D341Med (cell line): ENCODE measurements at places on chromosomes 6 and 20.

DNA sequence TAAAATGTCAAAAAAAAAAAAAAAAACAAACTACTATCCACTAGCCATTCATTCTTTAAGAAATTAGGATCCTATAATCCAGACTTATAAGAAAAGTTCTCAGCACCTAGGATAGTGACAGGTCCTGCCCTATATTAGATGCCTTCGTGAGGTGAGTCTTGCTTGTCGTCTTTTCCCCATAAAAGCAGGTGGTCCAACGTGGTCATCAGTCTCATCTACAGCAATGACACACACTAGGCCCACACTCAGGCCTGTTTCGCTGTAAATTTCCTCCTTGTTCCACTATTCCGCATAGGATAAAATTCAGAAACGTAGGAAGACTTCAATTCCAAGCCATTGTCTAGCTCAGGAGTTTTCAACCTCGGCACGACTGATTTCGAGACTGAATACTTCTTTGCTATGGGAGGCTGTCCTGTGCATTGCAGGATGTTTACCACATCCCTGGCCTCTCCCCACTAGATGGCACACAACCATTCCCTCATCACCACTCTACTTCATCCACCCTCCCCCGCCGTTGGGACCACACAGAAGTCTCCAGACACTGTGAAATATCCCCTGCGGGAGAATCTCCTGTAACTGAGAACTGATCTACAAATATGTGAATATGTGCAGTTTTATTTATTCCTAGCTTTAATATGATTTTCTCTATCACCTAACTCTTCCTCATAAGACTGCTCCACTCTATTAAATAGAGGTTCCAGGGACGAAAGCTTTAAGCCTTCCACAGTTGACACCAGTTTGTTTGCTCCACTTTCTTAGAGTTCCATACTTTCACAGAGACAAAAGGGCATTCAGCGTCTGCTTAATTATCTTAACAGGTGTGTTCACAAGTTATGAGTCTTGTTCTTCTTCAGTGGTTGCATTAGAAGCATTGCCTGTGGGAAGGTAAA is 346.3 kb downstream of the BMP2 start:
- peak; percentile 68 for DNase-seq

- DNase-seq: no peak
These were observed 5.3 kb upstream of the COL12A1 start for GRCh38 chr6:75210885-75211739.

- no peak for DNase-seq
These were observed 1.2 kb downstream of the POU5F1 start for GRCh38 chr6:31169123-31169857.

GRCh38 chr20:58518896-58519593 is 3.8 kb upstream of the APCDD1L start:
- no peak for DNase-seq

DNA sequence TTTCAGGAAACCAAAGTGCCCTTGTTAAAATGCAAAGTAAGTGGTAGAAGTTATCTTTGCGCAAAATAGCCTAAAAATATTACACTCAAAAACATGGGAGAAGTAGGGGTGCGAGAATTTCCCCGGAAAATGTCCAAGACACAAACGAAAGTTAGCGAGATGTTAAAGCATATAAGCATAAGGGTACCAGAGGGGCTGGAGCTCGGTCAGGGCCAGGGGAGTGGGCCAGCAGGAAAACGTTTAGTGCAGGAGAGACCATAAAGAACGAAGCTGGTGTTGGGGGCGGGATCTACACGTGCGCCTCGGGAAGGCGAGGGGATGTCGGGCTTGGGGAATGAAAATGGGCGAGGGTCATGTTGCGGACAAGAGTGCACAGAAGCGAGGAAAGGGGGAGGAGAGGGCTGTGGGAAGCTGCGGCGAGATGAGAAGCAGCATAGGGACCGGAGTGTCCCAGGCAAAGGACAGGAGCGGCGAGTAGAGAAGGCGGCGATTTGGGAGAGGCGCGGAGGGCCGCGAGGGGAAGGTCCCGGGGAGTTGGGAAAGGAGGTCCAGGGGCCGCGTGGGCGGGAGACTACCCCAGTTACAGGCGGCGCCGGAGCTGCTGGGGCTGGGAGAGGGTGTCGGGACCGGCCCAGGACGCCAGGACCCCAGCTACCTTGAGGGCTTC is 600 bp downstream of the XPO5 start:
- DNase-seq: peak; percentile 74

DNA sequence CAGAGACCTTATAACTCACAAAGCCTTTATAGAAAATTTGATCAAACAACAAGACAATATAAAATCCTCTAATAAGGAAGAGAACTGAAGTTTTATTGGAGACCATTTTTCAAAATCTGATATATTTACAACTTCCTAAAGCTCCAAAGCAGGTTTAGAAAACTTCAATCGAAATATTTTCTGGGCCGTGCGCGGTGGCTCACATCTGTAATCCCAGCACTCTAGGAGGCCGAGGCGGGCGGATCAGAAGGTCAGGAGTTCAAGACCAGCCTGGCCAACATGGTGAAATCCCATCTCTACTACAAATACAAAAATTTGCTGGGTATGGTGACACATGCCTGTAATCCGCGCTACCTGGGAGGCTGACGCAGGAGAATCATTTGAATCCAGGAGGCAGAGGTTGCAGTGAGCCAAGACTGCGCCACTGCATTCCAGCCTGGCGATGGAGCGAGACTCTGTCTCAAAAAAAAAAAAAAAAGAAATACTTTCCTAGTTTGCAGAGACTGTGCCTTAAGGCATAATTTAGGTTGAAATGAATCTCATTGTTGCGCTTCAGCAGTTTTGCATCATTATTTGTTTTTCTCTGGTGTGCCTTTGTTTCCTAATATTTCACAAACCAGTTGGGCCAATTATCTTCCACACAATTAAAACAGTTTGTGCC is 60.6 kb upstream of the ASIP start:
- no peak for DNase-seq

GRCh38 chr20:40960521-40960956 is 68.1 kb upstream of the TOP1 start:
- no peak for DNase-seq

- no peak for DNase-seq
These were observed 9.3 kb upstream of the TRAF3IP2 start for GRCh38 chr6:111614833-111615582.

- no peak for DNase-seq
These were observed 159.1 kb upstream of the PDE7B start for GRCh38 chr6:135692426-135692825.

GRCh38 chr20:10239954-10240353 is 21.3 kb downstream of the SNAP25 start:
- DNase-seq: no peak

DNA sequence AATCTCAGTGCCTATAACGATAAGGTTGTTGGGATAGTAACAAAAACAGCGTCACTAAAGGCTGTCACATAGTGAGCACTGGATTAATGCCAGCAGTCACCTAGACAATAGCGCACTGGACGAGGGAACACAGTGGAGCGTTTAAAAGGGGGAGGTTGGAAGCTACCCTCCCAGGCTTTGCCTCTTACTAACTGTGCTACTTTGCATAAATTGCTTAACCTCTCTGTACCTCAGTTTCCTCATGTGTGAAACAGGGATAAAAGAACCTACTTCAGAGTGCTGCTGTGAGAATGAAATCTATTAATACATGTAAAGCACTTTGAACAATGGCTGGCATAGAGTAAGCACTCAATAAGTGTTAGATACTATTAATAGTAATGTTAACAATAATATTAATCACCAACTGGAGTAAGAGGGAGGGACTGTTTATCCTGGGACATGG is 10.5 kb downstream of the BCL2L1 start:
- no peak for DNase-seq

GRCh38 chr20:31863296-31864085 is 6.8 kb downstream of the DUSP15 start:
- DNase-seq: no peak

- DNase-seq: peak; percentile 65
These were observed 166.8 kb downstream of the DST start for GRCh38 chr6:56475736-56476457.

DNA sequence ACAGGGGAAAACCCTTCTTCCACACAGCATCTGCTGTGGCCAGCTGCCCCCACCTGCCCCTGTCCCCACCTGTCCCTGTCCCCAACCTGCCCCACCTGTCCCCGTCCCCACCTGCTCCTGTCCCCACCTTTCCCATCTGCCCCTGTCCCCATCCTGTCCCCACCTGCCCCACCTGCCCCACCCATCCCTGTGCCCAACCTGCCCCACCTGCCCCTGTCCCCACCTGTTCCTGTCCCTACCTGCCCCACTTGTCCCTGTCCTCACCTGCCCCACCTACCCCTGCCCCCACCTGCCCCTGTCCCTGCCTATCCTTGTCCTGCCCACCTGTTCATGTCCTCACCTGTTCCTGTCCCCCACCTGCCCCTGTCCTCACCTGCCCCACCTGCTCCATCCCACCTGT is 6.4 kb upstream of the MYT1 start:
- no peak for DNase-seq

GRCh38 chr6:116298973-116299372 is 19.2 kb upstream of the TSPYL1 start:
- DNase-seq: no peak

DNA sequence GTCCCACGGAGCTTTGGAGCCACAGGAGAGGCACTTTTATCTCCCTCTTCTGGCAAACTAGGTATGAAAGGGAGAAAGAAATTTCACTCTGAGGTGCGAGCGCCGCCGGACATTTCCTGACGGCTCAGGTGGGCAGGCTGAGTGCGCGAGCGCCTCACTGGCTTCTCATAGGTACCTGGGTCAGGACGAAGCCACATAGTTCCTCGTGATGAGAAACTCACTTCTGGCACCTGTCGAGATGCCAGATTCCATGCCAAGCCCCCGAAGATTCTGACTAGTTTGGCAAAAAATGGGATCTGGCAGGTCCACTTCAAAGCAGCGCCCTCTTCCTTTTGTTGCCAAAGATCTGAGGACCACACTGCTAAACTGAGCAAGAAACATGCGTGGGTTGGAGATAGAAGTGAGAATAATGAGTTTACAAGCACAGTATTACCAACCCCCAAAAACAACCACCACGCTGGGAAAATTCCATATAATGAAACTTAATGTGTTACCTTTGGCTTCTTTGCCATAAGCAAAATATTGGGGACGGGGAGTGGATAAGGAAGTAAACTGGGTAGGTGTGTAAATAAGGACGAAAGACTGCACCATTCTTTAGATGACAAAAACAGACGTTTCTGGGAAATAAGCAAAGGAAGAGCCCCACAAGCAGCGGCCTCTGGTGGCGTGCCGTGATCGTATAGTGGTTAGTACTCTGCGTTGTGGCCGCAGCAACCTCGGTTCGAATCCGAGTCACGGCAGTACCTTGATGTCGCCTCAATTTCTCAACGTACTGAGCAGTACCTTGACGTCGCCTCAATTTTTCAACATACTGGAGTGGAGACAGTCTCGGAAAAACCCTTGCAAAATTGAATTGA is 89.8 kb upstream of the PRSS16 start:
- peak; percentile 67 for DNase-seq

GRCh38 chr6:15393605-15394004 is 147.7 kb downstream of the JARID2 start:
- DNase-seq: no peak

DNA sequence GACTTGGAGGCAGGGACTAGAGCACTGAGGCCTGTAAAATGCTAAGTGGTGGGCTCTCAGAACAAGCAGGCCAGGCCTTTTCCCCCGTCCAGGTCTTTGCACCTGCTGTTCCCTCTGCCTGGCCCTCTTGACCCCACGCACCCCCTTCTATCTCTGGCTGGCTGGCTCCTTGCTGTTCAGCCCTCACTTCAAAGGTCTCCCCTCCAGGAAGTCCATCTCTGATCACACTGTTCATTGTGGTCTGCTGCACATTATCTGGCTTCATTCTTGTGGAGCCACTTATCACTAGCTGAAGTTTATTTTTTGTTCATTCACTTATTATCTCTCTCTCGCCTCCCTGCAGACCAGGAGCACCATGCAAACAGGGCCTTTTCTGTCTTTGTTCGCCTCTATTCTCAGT is 24.5 kb downstream of the SLC13A3 start:
- no peak for DNase-seq

GRCh38 chr20:33731693-33732165 is at the start of gene ZNF341:
ZNF341 (plus strand) TSS chr20:33731996; CDS start chr20:33732022, 26 bp downstream.
- peak; percentile 96 for DNase-seq

- DNase-seq: peak; percentile 86
These were observed 16.4 kb downstream of the ZNF311 start for GRCh38 chr6:28988536-28989311.

DNA sequence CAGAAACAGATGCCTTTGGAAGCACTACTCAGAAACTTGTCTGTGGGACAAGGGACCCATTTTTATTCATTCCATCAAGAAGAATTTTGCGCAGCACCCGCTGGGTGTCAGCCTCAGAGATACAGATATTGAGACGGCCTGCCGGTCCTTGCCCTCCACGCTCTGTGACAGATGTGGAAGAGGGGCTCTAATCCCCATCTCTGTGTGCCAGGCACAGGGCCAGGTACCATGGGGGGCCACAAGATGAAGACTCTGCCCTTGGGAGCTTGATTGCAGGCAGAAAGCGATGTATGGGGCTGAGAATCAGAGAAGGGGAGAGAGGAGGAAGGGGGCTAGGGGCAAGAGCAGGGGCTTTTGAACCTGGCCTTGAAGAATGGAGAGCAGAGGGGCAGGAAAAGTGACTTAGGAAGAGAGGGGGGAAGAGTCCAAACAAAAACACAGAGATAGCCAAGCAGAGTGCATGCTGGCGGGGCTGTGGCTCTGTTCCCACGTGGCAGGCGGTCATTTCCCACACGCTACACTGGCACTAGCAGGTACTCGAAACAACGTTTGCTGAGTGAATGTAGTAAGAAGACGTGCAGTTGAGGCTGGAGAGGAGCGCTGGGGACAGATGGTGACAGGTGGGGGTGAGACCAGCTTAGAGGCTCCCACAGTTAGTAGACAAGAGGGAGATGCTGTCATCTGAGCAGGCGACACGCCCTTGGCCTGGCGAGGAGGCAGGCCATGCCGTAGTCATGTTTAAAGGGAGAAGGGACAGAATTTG is 170.3 kb upstream of the SNX9 start:
- DNase-seq: no peak

DNA sequence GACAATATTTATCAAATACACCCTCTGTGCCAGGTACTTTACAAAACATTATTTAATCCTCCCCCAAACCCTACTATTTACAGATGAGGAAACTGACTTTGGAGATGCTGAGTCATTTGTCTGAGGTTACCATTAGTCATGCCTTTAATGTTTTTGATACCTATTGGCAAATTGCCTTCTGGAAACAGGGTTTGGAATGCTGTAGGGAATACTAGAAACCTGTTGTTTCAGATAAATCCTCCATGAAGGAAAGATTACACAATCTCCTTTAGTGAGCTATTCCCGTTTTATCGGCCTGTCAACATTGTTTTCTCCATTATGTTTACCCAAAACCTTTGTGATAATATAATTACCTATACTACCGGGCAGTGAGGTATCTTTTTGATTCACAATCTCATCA is 93.6 kb upstream of the ADGRF1 start:
- DNase-seq: no peak

- no peak for DNase-seq
These were observed 38.3 kb downstream of the MRS2 start for GRCh38 chr6:24440897-24441598.
